Fibroblast of mammary gland (primary cell): ENCODE measurements at places on chromosomes 2 and 18.

- peak; percentile 26 for DNase-seq
Measured at GRCh38 chr2:135299658-135300244, 231.3 kb downstream of the ZRANB3 start.

- DNase-seq, result peak; percentile 7
Measured at GRCh38 chr2:66030553-66030952, 404.4 kb upstream of the MEIS1 start.

GRCh38 chr2:72969706-72970105 is 52.4 kb downstream of the EMX1 start:
- DNase-seq, result no peak

GRCh38 chr2:120432293-120432975 is 86.5 kb downstream of the INHBB start:
- no peak for DNase-seq

GRCh38 chr2:58204195-58204959 is 36.7 kb downstream of the FANCL start:
- DNase-seq, result peak; percentile 5

- DNase-seq, result peak; percentile 31
Measured at GRCh38 chr18:49754866-49755265, 58.5 kb downstream of the ACAA2 start.

GRCh38 chr18:77178559-77178958 is 46.0 kb upstream of the MBP start:
- DNase-seq, result peak; percentile 20

- peak; percentile 92 for DNase-seq
Measured at GRCh38 chr18:67651438-67651837, 134.9 kb upstream of the DSEL start.

GRCh38 chr18:61360404-61361383 is 27.5 kb downstream of the CDH20 start:
- DNase-seq, result no peak

DNA sequence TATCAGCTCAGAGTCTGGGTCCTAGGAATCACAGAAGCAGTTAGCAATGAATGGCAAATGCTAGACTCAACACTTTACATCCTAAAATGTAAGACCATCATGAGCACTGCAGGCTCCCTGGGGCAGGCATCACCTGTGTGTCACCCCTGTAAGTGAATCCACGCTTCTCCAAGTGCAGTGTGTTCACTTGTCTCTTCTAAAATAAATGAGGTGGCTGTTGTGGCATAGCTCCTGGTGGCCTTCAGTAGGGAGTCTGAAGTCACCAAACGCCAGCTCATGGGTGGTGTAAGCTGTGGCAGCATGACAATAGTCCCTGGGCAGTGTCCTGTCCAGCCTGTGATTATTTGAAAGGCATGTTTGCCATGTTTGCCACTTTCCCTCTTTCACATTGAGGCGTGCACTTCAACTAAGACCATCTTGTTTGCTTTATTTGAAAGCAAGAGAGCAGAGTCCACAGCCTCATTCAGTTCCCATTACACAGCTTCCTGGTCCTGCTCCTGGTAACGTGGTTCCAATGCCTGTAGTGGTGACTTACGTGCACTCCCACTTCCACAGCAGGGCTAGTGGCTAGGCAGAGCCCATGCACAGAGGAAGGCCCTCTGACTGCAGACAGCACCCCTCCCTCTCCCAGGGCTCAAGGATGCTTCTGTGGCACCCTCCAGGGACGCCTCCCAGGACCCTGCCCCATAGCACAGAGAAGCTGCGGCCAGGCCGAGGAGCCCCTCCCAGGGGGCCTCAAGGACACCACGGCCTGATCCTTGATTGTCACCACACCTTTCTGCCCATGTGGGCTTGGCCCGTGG is 24.3 kb downstream of the COA5 start:
- no peak for DNase-seq

- no peak for DNase-seq
Measured at GRCh38 chr2:1588978-1589621, 155.2 kb downstream of the PXDN start.

DNA sequence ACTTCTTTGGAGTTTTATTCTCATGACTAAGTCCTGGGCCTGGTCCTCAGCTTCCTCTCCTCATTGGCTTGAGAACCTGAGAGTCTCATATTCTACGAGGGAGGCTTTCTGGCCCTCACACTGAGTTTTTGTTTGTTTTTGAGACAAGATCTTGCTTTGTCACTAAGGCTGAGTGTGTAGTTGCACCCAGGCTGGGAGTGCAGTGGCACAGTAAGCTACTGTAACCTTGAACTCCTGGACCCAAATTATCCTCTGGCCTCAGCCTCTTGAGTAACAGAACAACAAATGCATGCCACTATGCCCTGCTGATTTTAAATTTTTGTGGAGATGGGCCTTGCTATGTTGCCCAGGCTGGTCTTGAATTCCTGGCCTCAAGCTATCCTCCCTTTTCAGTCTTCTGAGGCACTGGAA is 22.6 kb downstream of the PRKRA start:
- no peak for DNase-seq
